ENCODE measurements at places on chromosomes 5 and 9. TPM values are rescaled to one million over a fixed set of nuclear protein-coding genes. Genes with fewer than 3 reads are reported as not detected.
A peak's percentile ranks its signal among the peaks of the same experiment; 100 is the strongest.

- H3K36me3 ChIP-seq = no peaks in the 10 kb centered on the region
- H3K4me1 ChIP-seq = no peaks in the 10 kb centered on the region
- H3K27me3 ChIP-seq = no peaks in the 10 kb centered on the region
- H3K27ac ChIP-seq = no peak overlapping the region
These were observed 164.2 kb downstream of the FGF1 start for GRCh38 chr5:142521706-142522105.

DNA sequence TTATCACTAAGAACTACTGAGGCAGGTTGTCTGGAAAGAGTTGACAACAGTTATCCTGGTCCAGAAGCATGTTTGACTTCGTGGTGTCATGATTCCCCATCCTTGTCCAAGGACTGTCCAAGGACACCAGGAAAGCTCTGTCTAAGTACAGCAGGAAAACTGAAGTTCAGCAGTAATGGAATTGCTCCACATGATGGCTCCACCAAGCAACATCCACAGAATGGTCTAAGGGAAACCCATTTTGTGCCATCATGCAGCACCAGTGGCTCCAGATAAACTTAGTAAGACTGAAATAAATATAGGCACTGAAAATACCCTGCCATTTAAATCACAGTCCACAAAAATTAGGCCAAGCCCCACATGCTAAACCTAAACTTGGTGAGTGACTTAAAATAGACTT, 192.8 kb downstream of the CDH18 start:
- no peak overlapping the region for H3K27ac ChIP-seq
- no peaks in the 10 kb centered on the region for H3K36me3 ChIP-seq
- no peak for DNase-seq
- no peaks in the 10 kb centered on the region for H3K27me3 ChIP-seq
- no peaks in the 10 kb centered on the region for H3K4me1 ChIP-seq

- H3K27ac ChIP-seq = no peak overlapping the region
- no peak for DNase-seq
- H3K27me3 ChIP-seq = no peaks in the 10 kb centered on the region
- H3K4me1 ChIP-seq = peaks cover 12% of the 10 kb centered on the region
- no peaks in the 10 kb centered on the region for H3K36me3 ChIP-seq
These were observed 750 bp downstream of the DNM1 start for GRCh38 chr9:128203707-128204551.

GRCh38 chr9:118721923-118722322, 647.3 kb downstream of the BRINP1 start:
- no peak overlapping the region for H3K27ac ChIP-seq
- no peaks in the 10 kb centered on the region for H3K27me3 ChIP-seq
- DNase-seq = no peak
- no peak overlapping the region for H3K4me3 ChIP-seq
- no peaks in the 10 kb centered on the region for H3K4me1 ChIP-seq

- no peaks in the 10 kb centered on the region for H3K27me3 ChIP-seq
- peak within 1 kb of the TSS; percentile 65 for H3K4me3 ChIP-seq
- peaks cover 56% of the 10 kb centered on the region for H3K4me1 ChIP-seq
These were observed at the start of gene VAV2 for GRCh38 chr9:133991964-133992779. TSS of gene VAV2 (minus strand) at chr9:133992324. CDS start at chr9:133992278, 46 bp downstream.

DNA sequence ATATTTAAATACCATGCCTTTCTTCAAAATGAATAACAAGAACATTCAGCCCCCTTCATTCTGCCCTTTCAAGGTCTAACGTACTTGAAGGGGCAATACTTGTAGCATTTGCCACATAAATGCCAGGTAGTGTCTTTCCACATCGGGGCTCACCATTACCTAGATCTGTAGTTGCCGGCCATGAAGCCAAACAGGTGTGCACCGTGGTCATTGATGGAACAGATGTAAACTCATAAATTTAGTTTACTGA, 193.0 kb downstream of the CD180 start:
- DNase-seq = no peak
- H3K4me3 ChIP-seq = peak overlapping the region; percentile 43
- no peaks in the 10 kb centered on the region for H3K36me3 ChIP-seq
- H3K27ac ChIP-seq = peak overlapping the region; percentile 88
- H3K27me3 ChIP-seq = no peaks in the 10 kb centered on the region
- H3K4me1 ChIP-seq = peaks cover 32% of the 10 kb centered on the region

DNA sequence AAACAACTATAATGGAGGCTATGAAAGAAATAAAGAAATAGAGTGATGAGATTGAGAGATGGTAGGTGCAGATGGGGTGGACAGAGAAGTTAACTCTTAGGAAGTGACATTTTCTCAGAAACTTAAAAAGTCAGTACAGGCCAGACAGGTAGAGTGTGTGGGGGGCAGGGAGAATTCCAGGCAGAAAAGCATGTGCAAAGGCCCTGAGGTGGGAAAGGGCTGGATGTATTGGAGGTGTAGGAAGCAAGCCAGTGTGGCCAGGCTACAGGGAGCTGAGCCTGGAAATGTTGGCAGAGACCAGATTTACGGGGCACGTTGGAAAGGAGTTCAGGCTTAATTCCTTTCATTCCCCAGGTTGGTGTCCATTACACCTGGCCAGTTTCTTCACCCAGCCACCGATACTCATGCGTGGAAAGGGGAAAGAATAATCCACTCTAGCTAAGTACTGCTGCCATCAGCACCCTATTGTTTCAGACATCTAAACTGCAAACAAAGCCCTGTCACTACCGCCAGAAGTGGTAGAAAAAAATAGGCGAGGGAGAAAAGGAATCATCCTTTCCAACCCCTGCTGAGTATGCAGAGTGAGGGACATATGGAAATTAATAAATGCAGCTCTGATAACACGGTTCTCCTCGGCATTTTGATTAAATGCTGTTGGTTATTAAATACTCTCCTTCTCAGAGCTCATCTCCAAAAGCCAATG, 116.8 kb upstream of the GPR151 start:
- no peaks in the 10 kb centered on the region for H3K27me3 ChIP-seq
- H3K4me3 ChIP-seq = no peak overlapping the region
- H3K4me1 ChIP-seq = no peaks in the 10 kb centered on the region
- no peaks in the 10 kb centered on the region for H3K36me3 ChIP-seq
- H3K27ac ChIP-seq = no peak overlapping the region

DNA sequence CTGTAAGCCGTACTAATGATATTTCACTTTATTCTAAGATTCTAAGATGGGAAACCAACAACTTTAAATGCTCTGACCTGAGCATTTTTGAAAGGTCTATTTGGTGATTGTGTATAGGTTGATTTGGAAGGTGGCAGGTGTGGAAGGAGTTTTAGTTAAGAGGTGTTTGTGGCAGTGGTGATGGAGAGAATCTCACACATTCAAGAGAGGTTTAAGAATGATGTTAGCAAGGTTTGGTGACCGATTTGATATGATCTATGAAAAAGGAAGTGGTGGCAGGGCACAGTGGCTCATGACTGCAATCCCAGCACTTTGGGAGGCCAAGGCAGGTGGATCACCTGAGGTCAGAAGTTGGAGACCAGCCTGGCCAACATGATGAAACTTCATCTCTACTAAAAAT, 319.2 kb upstream of the CD180 start:
- H3K27me3 ChIP-seq = no peaks in the 10 kb centered on the region
- no peaks in the 10 kb centered on the region for H3K4me1 ChIP-seq
- DNase-seq = no peak
- no peaks in the 10 kb centered on the region for H3K36me3 ChIP-seq
- no peak overlapping the region for H3K27ac ChIP-seq

DNA sequence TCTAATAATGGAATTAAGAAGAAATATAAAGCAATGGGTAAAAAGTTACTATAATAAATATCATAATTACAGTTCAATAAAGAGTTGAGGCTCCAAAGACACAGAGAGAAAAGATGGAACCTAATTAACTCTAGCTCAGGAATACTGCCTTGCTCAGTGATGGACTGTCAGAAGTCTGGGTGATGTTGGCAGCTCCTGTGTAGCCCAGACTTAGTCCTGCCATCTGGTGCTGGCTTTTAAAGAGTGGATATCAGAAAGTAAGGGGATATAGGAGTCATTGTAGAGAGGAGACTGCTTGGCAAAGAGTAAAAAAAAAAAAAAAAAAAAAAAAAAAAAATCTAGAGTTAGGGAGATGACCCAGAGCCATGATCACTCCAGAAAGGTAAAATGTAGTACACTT, 551.9 kb upstream of the DMAC1 start:
- H3K36me3 ChIP-seq = no peaks in the 10 kb centered on the region
- no peak overlapping the region for H3K27ac ChIP-seq
- H3K4me3 ChIP-seq = no peak overlapping the region
- H3K27me3 ChIP-seq = no peaks in the 10 kb centered on the region
- no peak for DNase-seq

- no peaks in the 10 kb centered on the region for H3K4me1 ChIP-seq
- no peak for DNase-seq
- no peaks in the 10 kb centered on the region for H3K36me3 ChIP-seq
These were observed 53.5 kb upstream of the IL7R start for GRCh38 chr5:35803191-35803651.

DNA sequence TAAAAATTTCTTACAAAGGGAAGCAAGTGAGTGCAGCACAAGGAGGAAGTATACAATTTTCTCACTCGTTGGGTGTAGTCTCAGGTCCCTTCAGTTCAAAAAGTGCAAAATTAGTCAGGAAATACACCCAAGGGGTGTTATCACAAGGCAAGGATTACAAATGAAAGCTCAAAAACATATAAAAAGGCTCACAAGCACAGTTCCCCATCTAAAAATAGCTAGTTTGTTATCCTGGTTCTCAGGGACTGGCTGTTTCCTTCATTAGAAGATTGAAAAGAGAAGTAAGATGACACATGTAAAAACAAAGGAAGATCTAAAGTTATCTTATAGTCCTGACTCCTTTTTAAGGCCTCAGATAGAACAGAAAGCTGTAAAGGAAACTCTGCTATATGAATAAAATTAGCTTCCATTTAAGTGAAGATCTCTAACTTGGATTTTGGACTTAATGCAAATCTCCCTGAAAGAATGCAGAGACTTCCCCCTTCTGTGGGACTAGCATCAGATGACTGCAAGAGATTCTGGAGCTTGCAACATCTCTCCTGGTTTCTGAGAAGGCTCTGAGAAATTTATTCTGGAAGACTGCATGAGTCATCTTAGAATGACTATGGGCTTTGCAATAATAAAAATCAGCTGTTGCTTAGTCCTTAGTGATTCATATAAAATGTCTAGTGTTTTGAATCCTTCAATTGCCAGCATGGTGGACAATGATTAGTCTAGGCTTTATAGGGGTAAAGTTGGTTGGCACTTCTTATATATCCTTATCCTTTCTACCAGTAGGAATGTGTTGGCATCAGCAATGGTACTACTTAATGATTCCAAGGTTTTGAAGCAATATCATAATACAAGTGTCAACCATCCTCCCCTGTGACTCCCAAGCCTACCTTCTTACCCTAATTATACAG, 25.4 kb downstream of the DAB2 start:
- no peak overlapping the region for H3K27ac ChIP-seq
- H3K27me3 ChIP-seq = no peaks in the 10 kb centered on the region
- H3K36me3 ChIP-seq = no peaks in the 10 kb centered on the region
- peak; percentile 52 for DNase-seq
- H3K4me3 ChIP-seq = no peak overlapping the region
- peaks cover 10% of the 10 kb centered on the region for H3K4me1 ChIP-seq

DNA sequence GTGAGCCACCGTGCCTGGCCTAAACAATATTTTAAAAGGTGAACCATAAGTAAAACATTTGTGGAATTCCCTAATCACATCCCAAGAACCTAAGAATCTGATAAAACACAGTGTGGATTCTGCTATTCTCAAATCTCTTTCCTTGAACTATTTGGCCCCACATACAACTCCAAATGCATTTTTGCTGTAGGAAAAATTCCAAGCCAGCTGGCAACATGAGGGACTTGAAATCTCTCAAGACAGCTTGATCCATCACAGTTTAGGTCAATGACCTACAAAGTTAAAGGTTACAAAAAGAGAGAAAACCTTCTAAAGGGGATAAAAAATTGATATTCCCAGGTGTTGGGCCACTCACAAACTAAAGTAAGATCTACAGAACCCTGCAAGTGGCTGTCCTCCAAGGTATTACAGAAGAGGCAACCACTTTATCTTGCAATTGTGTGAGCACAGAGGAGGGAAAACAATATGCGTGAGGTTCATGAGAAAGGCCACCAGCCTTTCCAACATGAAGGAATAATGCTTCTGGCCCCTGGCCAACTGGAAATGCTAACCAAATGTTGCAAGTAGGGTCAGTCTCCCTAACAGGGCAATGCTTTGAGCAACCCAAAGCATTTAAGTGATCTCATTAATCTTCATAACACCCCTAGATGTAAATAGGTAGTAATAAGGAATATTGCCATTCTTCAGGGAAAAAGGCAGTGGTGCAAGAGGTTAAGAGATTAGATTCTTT, 221.4 kb downstream of the SEMA5A start:
- H3K27ac ChIP-seq = no peak overlapping the region
- H3K4me3 ChIP-seq = no peak overlapping the region
- no peaks in the 10 kb centered on the region for H3K27me3 ChIP-seq
- H3K36me3 ChIP-seq = no peaks in the 10 kb centered on the region

DNA sequence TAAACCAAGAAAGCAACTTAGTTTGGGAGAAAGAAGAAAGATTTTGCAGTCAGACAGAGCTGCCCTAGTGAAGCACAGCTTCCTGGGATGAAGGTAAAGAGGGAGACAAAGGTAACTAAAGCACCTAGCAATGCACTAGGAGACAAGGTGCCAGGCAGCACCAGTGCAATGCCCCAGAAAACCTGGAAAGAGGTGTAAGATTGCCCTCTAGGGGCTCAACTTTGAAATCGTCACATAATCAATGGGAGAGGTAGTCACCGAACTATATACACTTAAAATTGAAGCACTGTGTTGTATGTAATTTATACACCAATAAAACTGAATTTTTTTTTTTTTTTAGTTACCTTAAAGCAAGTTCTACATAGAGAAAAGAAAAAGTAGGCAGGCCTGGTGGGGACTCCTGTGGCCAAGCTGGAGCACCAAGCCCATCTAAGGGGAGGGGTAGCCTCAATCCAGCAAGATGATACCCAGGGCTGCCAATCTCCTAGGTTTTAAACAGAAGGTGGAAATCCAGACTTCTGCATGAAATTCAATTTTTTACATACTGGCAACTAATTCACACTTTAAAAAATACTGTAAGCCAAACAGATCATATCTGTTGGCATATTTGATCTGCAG, 48.2 kb downstream of the CDK5RAP2 start:
- no peak overlapping the region for H3K4me3 ChIP-seq
- H3K4me1 ChIP-seq = no peaks in the 10 kb centered on the region
- no peaks in the 10 kb centered on the region for H3K27me3 ChIP-seq
- H3K36me3 ChIP-seq = peaks cover 15% of the 10 kb centered on the region
- no peak overlapping the region for H3K27ac ChIP-seq

DNA sequence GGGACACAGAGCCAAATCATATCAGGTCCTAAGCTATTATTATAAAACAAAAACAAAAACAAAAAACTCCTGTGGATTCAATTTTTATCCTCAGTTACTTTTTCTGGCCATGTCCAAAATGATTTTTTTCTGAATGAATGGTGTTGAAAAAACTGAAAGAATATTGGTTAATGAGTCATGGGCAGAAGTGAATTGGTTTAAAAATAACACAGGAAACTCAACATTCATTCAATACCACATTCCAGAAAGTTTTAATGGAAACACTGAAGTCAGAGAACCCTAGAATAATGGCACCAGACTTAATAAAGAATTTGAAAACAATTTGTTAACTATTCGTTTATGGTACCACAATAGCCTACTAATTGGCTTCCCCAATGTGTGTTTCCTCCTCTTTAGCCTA, 102.4 kb upstream of the CDH9 start:
- no peaks in the 10 kb centered on the region for H3K36me3 ChIP-seq
- H3K4me1 ChIP-seq = no peaks in the 10 kb centered on the region
- no peak overlapping the region for H3K4me3 ChIP-seq
- no peak overlapping the region for H3K27ac ChIP-seq
- DNase-seq = no peak

PCDHA12 gene
- total RNA-seq = 3.9 TPM

NEUROG1 gene
- total RNA-seq = not detected

SLC6A7 gene
- total RNA-seq = not detected

PIGO gene
- total RNA-seq = 12.5 TPM

EPB41L4B gene
- 41.9 TPM for total RNA-seq

PCDHA5 gene
- 4.0 TPM for total RNA-seq
